GM12878 (cell line): ENCODE measurements at places on chromosomes 16 and 17.

GRCh38 chr16:56625140-56625942, at the start of gene MT1E:
MT1E (plus strand) TSS chr16:56625781; CDS start chr16:56625852, 71 bp downstream.
- no peak for DNase-seq

GRCh38 chr17:27603880-27604794, 26.9 kb upstream of the LGALS9 start:
- no peak for DNase-seq

DNA sequence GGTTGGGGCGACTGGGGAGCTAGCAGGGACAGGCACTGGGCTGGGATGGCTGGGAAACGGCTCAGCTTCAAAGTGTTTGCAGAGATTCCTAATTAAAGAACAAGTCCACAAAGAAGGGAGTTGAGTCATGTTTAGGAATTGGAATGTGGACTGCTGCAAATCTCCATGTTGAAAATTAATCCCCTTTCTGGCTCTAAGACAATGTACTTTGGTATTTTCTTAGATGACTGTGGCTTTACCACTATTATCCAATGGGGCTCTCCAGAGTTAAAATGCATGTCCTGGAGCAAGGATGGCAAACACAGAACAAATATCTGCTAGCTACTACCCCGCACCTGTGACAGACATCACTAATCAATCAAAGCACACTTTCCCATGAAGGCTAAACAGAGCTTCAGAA, 22.2 kb upstream of the WSCD1 start:
- no peak for DNase-seq

DNA sequence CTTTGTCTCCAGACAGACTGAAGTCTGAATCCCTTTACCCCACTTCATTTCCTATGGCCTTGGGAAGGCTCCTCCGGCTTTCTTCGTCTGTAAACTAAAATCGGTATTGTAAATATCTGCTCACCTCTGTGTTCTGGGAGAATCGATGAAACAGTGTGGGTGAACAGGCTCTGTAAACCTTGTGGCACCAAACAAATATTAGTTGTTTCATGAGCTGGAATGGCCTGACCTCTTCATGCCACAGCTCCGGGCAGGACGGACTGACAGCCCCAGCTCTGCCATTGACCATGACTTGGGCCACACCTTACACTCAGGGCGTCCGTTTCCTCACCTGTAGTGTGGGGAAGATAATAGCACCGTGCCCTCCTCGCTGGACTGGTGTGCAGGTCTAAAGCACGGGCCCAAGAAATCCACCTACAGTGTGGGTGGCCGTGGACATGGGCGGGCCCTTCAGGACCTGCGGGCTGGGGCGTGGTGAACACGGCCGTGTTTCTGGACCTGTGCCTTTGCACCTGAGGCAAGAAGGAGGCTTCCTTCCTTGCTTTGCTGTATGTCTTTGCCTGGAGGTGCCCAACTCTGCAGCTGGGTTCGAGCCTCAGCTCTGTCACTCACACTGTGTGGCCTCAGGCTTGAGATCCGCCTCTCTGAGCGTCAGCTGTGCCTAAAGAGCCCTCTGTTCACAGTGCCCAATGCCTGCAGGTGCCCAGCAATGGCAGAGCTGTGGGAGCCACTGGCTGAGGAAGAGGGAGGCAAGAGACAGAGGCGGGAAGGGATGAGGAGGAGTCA, 6.1 kb upstream of the OSGIN1 start:
- DNase-seq: no peak

GRCh38 chr16:88017587-88018101, 66.4 kb downstream of the BANP start:
- DNase-seq: no peak

DNA sequence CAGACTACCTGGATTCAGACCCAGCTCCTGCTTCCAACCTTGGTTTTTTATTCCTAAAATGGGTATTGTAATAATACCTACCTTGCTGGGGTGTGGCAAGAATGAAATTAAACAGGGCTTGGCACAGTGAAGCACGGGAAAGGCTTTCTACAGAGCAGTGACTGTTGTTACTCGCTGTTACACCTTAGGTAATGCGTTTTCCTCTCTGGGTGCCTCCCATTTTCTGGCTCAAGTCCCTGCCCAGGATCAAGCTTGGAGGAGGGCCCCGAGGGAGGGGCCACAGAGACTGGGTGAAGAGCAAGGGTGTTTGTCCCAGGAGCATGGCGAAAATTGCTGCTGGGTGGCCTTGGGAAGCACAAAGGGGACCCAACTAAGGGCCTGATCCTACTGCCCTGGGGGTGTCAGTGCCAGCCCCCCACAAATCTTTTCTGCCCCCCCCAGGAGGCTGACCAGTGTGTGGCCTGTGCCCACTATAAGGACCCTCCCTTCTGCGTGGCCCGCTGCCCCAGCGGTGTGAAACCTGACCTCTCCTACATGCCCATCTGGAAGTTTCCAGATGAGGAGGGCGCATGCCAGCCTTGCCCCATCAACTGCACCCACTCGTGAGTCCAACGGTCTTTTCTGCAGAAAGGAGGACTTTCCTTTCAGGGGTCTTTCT, 13.3 kb downstream of the MIEN1 start:
- no peak for DNase-seq

GRCh38 chr16:66487580-66488275, 60.6 kb downstream of the BEAN1 start:
- no peak for DNase-seq

- DNase-seq: no peak
Observed at GRCh38 chr17:58514770-58515157, 326 bp upstream of the MTMR4 start.

GRCh38 chr17:77285594-77286390, 145.0 kb downstream of the SEC14L1 start:
- DNase-seq: no peak

DNA sequence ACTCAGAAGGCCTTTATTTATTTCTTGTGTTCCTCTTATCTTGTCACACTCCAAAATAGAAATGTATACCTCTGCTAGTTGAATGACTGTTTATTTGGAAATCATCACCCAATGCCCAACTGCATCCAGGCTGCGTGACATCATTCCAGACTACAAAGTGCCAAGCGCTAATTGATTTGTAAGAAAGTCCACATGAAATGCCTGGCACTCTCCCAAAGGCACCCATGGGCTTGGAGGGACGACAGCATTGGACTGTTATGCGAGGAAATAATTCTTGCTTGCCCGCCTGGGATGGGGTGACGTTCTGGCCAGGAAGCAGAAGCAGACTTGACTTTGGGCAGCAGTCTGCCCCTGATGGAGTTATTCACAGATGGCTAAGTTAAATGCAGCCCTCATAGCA, 165.9 kb downstream of the CDH13 start:
- no peak for DNase-seq

DNA sequence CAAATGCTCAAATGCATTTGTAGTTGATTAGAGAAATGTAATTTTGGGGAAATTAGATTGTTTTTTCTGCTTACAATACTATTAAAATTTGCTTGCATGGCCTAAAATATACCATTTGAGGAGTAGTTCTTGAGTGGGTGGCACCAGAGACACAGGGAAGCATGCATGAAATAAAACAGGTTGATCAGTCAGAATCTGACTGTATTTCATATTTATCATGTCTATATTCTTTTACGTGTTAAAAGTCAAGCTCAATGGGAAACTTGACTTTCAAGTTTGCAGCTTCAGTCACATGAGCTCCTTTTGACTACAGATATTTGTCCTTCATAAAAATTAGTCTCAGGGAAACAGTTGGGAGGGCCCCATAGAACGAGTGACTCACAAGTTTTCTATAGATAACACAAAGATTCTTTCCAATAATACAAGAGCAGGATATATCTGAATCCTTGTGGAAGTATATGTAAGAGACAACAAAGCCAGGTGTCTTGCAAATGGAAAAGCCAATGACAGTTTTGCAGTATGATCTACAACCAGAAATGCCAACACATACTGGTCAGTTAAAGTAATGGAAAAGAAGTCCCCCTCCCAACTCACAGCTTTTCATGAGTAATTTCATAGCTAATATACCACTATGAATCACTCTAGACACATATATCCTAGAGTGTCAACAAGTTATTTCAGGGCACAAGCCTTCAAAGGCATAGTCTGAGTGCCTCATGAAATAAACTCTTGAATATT, 42.2 kb upstream of the CORO6 start:
- DNase-seq: no peak

- no peak for DNase-seq
Observed at GRCh38 chr17:58184308-58184985, 8.1 kb upstream of the EPX start.

- DNase-seq: no peak
Observed at GRCh38 chr17:80359422-80360110, 55.4 kb upstream of the ENDOV start.

DNA sequence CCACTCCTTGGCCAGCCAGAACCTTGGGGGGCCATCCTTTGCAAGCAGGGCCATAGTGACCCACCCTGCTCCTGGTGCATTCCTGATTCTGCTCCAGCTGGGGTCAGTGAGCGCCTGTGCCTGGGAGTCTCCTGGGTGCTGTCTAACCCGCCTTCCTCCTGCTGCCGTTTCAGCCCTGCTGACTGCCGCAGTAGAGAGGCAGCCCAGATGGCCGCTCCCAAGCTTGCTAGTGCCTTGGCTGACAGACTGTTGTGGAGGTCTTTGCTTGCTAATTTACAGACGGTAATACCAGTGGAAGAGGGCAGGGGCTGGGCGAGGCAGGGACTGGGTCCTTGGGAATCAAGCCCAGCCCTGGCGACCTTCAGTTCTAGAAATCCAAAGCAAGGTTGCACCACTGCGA, 99.6 kb downstream of the SOCS1 start:
- DNase-seq: no peak

DNA sequence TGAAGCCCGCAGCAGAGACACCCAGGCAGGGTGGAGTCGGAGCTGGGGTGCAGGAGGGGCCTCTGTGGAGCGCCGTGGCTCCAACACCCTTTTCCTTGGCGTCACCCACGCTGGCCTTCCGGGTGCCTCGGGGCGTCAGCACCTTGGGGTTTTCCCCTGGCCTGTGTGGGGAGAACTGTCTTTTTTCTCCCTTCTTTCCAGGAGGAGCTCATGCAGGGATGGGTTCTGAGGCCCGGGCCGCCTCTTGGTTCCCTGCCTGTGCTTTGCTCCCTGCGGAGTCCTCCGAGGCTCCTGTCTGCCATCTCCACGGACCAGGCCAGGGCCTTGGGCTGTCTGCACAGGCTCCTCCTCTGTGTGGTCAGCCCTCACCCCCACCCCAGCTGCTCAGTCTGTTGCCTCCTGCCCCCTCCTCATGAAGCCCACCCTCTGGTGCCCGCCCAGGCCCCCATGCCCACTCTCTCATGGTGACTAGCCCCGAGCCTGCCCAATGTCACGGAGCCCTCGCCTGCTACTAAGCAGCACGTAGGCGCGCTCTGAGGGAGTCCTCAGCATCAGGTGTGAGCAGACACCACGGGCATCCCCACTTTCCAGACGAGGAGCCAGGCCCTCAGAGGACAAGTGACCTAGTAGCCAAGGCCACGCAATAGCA, 5.0 kb downstream of the KATNB1 start:
- DNase-seq: no peak

GRCh38 chr17:70024253-70024652, 50.8 kb upstream of the KCNJ16 start:
- no peak for DNase-seq

DNA sequence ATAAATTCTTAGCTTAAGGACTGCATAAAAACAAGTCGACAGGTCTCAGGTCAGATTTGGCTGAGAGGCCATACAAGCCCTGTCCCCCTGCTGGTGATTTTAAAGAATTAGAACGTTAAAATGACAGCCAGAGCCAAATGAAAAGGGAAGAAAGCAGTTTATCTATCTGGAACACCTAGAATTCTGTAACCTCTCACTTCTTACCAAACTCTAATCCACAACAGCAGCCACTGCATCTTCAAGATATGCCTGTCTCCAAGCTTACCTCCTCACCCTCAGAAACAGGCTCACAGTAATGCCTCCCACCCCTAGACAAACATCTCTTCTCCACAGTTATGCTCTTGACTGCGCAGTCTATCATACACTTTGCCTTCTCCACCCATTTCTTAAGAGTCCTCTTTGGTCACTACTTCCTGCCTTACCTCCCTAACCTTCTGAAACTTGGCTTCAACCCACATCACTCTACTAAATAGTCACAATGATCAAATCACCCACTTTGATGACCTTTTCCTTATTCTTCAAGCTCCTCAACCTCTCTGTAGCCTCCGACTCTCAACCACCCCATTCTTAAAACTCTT, 14.2 kb downstream of the ANKFY1 start:
- no peak for DNase-seq

- DNase-seq: no peak
Observed at GRCh38 chr17:28926786-28927185, 23.9 kb upstream of the DHRS13 start.

DNA sequence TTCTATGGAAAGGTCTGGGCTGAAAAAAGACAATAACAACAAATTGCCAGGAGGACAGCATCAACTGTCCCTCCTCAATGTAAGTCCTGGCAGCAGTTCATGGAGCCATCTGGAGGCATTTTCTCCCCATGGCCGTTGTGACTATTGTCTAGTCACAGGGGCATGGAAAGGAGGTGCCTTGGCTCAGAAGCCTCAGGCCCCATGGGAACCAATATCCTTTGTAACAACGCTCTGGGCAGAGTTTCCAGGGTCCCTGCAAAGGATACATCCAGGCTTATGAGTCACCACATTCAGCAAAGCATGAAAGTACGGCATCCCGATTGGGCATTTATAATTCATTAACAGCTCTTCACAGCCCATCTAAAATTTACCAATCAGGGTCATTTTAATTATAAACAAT, 85.2 kb downstream of the GLG1 start:
- DNase-seq: no peak

- DNase-seq: no peak
Observed at GRCh38 chr17:13925579-13925978, 143.7 kb upstream of the COX10 start.

DNA sequence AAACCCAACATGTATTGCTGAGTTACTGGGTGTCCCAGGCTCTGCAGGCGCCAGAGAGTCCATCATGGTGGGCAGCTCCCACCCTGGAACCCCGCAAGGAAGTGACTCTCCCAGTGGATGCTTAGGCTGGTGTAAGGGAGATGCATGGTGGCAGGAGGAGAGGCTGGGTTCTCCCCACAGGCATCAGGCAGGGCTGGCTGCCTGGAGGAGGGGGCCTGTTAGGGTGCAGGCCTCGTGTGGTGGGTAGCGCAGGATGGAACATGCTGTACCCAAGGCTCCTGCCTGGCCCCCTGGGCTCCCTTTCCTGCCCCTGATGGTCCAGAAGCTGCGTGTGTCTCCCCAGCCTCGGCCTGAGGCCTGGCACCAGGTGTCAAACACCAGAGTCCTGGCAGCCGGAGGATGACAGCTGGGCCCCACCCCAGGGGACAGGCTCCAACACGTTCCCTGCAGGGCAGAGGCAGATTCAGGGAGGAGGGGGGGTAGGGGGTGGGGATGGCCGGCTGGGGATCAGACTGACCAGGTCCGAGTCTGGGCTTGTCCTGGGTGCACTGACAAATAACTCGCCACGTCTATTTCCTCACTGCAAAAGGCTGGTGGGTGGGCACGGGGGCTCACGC, 40.2 kb upstream of the CIBAR2 start:
- no peak for DNase-seq
